T-helper 2 cell (primary cell): ENCODE measurements at places on chromosomes 4 and X.
A peak's percentile ranks its signal among the peaks of the same experiment; 100 is the strongest.

GRCh38 chr4:16079046-16079445, 4.8 kb downstream of the PROM1 start:
- DNase-seq, result no peak

- no peak for DNase-seq
Measured at GRCh38 chr4:6806924-6807626, 24.5 kb downstream of the KIAA0232 start.

- DNase-seq, result no peak
Measured at GRCh38 chr4:7124689-7125442, 57.0 kb upstream of the GRPEL1 start.

- DNase-seq, result no peak
Measured at GRCh38 chrX:7085879-7086278, 61.6 kb upstream of the STS start.

GRCh38 chr4:160347197-160347596, 1244.3 kb downstream of the RAPGEF2 start:
- DNase-seq, result no peak

- no peak for DNase-seq
Measured at GRCh38 chrX:15350329-15350996, 15.1 kb upstream of the PIGA start.

- no peak for DNase-seq
Measured at GRCh38 chrX:39808471-39808917, 289.3 kb downstream of the BCOR start.

- peak; percentile 2 for DNase-seq
Measured at GRCh38 chrX:107826238-107827029, 768 bp downstream of the MID2 start.
